ENCODE measurements at places on chromosomes 6 and 20.

DNA sequence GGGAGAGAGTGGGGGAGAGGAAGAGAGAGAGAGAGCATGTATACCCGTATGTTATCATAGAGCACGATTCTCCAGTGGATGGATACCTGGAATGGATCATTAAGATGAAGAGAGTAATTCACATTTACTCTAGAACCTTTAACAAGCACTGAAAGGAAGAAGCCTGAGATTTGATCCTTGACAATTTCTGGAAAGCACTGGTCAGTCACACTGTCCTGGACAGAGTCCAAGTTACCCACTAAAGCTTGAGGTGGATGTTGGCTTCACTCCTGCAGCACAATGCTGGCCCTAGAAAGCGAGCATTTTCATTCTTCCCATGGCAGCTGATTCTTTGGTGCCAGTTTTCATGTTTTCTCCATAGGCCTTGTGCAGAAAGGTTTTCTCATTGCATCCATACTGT is 25.6 kb downstream of the NFYA start:
- peak; percentile 41 for DNase-seq

- no peak for DNase-seq
Observed at GRCh38 chr6:139595183-139595582, 220.7 kb upstream of the CITED2 start.

- DNase-seq: no peak
Observed at GRCh38 chr20:59912609-59913008, 20.8 kb downstream of the SYCP2 start.

DNA sequence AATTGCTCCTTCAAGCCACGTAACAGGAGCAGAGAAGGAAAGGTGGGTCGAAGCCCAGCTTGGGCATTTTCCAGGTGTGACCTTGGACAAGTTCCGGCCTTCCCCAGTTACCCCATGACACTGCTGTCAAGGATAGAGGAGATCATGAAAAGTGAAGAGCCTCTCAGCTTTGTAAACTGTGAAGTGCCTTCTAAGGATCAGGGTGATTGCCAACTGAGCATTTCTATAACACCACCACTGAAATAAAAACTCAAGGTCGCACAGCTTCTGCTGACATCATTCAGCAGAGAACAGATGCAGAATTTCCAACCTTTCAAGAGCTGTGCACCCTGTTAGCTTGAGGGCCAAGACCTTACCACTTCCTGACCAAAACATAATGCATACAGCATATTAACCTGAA is 24.0 kb upstream of the ZMYND8 start:
- no peak for DNase-seq

DNA sequence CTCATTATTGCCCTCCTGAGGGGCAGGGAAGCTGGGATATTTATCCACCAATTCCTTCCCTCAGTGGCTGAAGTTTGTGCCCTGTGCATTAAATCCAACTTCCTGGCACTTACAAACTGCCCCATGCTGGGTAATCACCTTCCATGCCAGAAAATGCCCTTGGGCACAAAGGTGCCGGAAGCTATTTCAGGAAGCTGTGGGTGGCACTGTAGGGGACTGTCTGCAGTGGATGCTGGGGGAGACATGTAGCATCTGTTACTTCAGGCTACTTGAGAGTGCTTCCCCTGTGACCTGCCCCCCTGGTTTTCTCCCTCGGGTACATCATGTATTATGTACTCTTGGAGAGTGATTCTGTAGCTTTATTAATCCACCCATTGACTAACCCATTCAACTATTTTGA is 24.7 kb upstream of the RALGAPA2 start:
- no peak for DNase-seq

DNA sequence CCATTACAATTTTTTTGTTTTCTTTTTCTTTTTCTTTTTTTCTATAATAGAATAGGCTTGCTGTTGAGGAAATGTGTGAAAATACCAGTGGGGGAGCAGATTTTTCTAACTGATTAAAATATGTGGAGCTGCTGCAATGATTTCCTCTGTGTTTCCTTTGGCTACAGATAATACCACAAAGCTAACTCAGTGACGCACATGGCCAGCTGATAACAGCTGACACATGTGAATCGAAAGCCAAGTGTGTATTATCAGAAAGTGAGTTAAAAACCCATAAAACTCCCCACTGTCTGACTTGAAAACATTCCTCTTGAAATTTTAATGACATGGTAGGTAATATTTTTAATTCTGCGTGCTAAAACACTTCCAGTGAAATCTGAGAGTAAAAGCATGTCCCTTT is 70.8 kb upstream of the AHI1 start:
- no peak for DNase-seq

GRCh38 chr6:63793465-63794137 is 158.0 kb downstream of the PHF3 start:
- DNase-seq: no peak

- no peak for DNase-seq
Observed at GRCh38 chr6:82144852-82145340, 102.6 kb downstream of the IBTK start.

GRCh38 chr20:11492386-11492785 is 425.3 kb upstream of the BTBD3 start:
- DNase-seq: no peak

- no peak for DNase-seq
Observed at GRCh38 chr6:32375739-32376529, 4.2 kb upstream of the TSBP1 start.

DNA sequence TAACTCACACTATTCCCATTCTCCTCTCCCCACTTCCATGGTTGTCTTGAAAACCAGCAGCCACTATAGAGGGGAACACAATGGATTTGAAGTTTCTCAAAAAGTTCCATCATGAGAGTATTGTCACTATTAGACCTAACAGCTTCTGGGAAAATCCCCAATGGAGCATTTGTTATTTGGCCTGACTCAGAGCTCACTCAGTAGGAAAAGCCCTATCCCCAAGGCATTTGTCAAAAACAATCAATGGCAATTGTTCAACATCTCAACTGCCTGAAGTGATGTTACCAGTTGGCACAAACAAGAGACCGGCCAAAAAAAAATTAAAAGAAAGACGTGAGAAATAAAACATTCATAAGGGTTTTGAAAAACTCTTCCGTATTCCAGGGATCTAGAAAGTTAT is 98.8 kb downstream of the MYLK4 start:
- DNase-seq: no peak

DNA sequence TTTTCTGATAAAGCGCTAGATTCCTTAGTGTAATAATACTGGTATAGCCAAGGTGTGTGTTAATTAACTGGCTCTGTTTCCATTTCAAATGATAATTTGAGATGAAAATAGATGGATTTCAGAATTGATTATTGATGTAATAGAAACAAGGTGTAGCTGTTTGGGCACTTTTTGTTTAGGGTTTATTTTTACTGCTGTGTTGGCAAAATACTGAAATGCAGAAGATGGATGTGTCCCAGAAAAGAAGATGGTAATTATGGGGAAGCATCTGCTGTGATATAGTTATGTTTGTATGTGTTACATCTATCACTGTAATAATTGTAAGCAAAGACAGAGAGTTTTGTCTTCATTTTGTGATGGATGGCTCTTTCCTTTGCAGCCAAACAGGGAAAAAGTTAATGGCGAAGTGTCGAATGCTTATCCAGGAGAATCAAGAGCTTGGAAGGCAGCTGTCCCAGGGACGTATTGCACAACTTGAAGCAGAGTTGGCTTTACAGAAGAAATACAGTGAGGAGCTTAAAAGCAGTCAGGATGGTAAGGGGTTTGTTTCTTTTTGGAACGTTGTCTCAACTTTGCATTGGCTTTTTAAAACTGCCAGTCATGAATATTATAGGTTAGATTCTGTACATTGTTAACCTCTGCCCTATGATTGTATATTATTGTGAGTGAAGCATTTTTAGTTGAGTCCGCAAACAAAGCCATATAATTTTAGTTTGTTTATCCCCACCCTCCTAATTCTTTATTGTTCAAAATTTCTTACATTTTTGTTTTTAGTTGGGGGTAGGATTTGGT is 8.6 kb upstream of the ACAT2 start:
- DNase-seq: no peak

DNA sequence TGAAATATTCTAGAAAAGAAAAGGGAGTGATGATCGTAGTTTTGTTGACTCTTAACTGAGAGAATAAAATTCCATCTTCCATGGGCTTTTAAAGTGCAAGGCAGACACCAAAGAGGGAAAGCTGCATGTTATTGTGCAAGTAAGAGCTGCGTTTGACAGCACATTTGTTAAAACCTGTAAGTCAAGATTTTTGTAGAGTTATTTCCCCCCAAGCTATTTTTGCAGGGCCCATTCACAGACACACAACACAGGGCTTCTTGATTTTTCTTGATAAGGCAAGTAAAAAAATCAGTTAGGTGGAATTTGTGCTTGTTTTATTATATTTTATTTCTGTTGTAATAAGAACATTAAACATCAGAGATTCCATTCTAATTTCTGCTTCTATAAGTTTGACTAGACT is 13.8 kb downstream of the CFAP206 start:
- no peak for DNase-seq

GRCh38 chr6:122476131-122476530 is 4.5 kb upstream of the SERINC1 start:
- DNase-seq: peak; percentile 22

DNA sequence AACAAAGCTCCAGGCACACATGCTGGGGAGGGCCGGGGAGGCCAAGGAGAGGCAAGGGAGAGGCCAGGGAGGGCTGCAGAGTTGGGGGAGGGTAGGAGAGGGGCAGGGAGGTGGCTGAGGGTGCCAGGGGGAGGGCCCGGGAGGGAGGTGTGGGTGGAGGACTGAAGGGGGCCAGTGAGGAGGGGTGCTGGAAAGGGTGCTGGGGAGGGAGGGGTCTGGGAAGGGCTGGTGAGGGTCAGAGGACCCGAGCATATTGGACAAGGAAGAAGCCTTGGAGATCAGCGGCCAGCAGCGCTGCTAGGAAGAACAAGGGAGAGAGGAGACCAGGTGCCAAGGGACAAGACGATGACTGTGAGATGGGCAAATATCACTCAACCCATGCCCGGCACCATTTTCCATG is 49.7 kb upstream of the GPR31 start:
- DNase-seq: no peak

GRCh38 chr20:53555081-53555480 is 38.6 kb downstream of the ZNF217 start:
- no peak for DNase-seq

- DNase-seq: no peak
Observed at GRCh38 chr6:98831057-98831958, 3.1 kb upstream of the POU3F2 start.

DNA sequence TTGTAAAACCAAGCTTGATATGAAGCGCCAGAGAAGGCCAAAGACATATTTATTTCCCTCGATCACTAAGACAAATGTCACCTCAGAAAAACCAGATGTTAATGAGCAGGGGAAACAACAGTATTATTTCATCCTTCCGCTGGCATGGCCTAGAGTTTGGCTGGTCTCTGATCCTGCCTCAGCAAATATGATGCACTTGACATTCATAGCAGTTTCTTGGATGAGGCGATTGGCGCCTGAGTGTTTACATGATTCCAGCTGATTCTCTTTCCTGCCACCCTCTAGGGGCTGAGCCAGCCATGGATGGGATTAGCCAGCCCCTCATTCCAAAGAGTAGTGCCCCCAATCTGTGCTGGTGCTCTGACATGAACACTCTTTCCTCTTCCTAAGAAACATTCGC is 67.9 kb downstream of the STMND1 start:
- DNase-seq: no peak

GRCh38 chr20:51046021-51046985 is 23.4 kb upstream of the KCNG1 start:
- DNase-seq: no peak

- no peak for DNase-seq
Observed at GRCh38 chr20:48184229-48184628, 398.9 kb upstream of the SULF2 start.

DNA sequence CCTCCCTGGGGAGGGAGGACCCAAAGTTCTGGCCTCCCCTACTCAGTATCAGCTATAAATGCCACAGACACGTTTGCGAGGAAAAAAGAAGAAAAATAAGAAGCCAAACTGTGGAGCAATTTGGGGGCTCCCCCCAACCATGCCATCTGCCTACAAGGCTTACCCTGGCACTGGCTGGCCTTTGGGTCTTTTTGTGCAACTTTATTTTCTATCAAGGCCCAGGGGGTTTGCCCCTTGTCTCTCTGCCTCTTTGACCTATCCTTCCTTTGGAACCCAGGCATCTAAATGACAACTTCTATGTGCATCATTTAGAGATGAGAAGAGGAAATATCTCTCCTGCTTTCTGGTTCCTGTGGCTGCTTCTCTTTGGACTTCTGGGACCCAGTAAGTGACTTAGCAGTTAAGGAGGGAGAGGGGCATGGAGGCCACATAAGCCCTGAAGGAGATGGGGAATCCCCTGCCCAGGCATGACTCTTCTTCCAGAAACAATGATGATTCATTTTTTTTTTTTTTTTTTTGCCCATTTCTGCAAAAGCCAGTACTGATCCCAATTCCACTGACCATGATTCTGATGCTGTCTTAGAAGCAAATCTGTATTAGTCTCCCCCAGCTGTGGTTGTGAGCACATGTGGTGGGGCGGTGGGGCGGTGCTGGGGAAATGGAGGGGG is at the start of gene MUC22:
TSS of gene MUC22 (plus strand) at position 82 of the 668 bp plus-strand sequence. CDS start at position 315, 233 bp downstream.
- no peak for DNase-seq

GRCh38 chr6:43226192-43226851 is 3.0 kb downstream of the DNPH1 start:
- no peak for DNase-seq

- no peak for DNase-seq
Observed at GRCh38 chr6:36138667-36139066, 8.4 kb downstream of the MAPK13 start.

GRCh38 chr6:108029226-108029921 is 45.2 kb downstream of the OSTM1 start:
- peak; percentile 47 for DNase-seq

GRCh38 chr6:4384656-4385055 is 249.3 kb upstream of the ECI2 start:
- DNase-seq: no peak

DNA sequence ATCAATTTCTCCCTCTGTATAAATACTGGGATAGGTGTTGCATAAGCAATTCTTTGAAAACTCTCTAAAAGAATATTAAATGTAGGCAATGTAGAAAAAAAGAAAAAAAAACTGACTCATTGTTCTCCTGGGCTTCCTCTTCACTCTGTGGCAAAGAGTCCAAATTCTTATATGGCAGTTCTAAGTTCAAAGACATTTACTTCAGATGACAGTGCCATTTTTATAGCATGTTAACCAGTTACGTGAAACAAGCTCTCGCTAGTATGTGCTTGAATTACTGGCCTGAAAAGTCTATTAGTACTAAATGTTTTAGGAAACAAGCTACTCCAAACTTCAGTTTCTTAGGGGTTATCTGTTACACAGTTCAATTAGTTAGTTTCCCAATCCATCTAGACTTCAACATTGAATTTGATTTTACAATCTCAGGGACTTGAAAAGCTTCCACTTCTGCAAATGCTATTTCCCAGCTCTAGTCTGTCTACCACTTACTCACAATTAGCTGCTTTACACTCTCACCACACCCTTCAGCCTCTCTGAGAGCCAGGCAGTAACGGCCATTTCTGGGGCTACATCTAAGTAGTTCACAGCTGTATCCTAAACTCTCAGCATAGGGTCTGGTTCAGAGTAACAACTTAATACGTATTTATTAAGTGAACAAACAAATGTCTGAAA is 100.4 kb downstream of the OGFRL1 start:
- no peak for DNase-seq

- DNase-seq: no peak
Observed at GRCh38 chr6:156599978-156600590, 177.1 kb upstream of the ARID1B start.

GRCh38 chr20:45053430-45054351 is 47.2 kb downstream of the KCNS1 start:
- no peak for DNase-seq

Data from cerebellum (tissue), 4 donors.